ENCODE measurements at places on chromosomes 11 and 22. TPM values are rescaled to one million over a fixed set of nuclear protein-coding genes. Genes with fewer than 3 reads are reported as not detected.

The DEUP1 gene
- not detected for total RNA-seq

The BAIAP2L2 gene
- 5.1 TPM for total RNA-seq

The MS4A3 gene
- total RNA-seq: not detected

The TMEM191B gene
- 1.1 TPM for total RNA-seq

The IRAG1 gene
- total RNA-seq: 0.03 TPM

The DMC1 gene
- 5.0 TPM for total RNA-seq

The LMO1 gene
- 3.7 TPM for total RNA-seq

The NFAM1 gene
- total RNA-seq: not detected

The OR51B4 gene
- total RNA-seq: not detected

The KBTBD3 gene
- total RNA-seq: 0.77 TPM

The DEPDC7 gene
- total RNA-seq: 6.9 TPM

The DRD2 gene
- total RNA-seq: 0.06 TPM

The NCAPH2 gene
- total RNA-seq: 35.4 TPM

The CBX7 gene
- total RNA-seq: 1.2 TPM

The SLC17A6 gene
- total RNA-seq: not detected

The HBE1 gene
- 0.10 TPM for total RNA-seq

The CHRNA10 gene
- 1.1 TPM for total RNA-seq

The C11orf97 gene
- total RNA-seq: not detected

The OR2AG2 gene
- not detected for total RNA-seq

The FDXACB1 gene
- total RNA-seq: 1.4 TPM

The TRPM5 gene
- not detected for total RNA-seq

The PIK3C2A gene
- total RNA-seq: 14.4 TPM

The OSBP2 gene
- total RNA-seq: 8.4 TPM

The GPR83 gene
- total RNA-seq: 0.09 TPM

The EIF3F gene
- 369 TPM for total RNA-seq

The RNF141 gene
- total RNA-seq: 27.1 TPM

The HORMAD2 gene
- not detected for total RNA-seq

The OR6T1 gene
- total RNA-seq: not detected

The KMT5B gene
- total RNA-seq: 20.4 TPM

All from A549 treated with AZD2906 at 1 μM for 4 hours (cell line).